ENCODE measurements at places on chromosomes 7 and 10.

- DNase-seq, result no peak
These were observed 4.9 kb upstream of the RRP12 start for GRCh38 chr10:97406064-97406463.

- no peak for DNase-seq
These were observed at the start of gene CFAP46 for GRCh38 chr10:132942101-132943057. Gene CFAP46 (minus strand): TSS chr10:132942570. CDS start chr10:132942484, 86 bp downstream.

GRCh38 chr7:36406156-36406555, 16.5 kb downstream of the ANLN start:
- no peak for DNase-seq

DNA sequence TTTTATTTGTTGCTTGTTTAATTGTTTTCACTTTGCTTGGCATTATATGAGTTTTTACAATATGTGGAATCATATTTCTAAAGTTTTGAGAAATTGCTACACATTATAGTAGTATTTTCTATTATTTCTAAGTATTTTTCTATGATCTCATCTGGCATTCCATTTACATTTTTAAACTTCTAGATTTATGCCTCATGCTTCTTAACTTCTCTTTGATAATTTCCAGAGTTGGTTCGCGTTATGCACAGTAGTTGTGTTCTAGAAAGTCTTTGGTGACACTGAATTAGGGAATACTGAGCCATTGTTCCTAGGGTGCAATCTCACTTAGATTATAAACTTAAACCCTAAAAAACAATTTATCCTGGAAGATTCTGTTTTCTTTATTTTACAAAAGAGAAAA, 129.2 kb downstream of the GNAI1 start:
- no peak for DNase-seq
